ENCODE measurements at places on chromosomes 4 and X.

DNA sequence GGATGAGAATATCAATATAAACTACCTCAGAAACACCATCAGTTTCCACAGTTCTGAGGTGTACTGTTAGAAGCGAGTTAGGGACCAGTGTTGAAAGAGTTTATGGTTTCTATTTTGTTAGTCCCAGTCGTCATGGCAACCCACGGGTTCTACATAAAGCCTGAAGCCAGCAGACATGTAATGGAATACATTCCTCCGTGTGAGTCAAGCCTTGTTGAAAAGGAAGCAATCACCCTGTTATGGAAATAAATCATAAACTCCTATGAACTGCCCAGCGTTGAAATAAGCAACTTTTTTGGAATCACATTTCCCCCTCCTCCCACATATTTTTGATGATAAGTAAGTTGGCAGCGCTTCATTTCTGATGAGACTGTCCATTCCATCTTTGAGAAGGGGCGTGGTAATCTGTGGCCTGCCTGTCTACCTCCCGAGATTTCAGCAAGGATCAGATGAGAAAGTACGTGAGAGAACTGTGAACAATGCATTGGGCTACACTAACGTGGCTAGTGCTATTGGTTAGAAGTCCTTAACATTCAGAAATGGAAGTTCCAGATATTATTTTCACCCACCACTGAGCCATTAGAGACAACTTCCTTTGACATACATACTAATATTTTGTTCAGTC is 40.4 kb upstream of the PDHA1 start:
- DNase-seq, result no peak

DNA sequence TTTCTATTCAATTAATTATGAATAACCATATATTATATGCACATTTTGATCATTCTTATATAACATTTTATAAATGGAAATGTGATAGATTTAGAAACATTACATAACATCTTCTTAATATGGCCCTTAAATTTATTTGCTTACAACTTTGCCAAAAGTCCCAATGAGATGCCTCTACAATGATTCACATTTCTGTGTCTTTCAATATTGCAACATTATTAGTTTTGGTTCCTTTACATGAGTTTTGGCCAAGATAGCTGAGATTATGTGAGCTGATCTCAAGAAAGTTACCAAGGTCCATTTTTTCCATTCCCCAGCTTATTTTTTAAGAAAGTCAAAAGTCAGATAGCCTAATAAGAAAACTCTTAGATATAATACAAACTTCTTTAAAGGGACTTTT is 361.2 kb downstream of the PCDH7 start:
- DNase-seq, result no peak

DNA sequence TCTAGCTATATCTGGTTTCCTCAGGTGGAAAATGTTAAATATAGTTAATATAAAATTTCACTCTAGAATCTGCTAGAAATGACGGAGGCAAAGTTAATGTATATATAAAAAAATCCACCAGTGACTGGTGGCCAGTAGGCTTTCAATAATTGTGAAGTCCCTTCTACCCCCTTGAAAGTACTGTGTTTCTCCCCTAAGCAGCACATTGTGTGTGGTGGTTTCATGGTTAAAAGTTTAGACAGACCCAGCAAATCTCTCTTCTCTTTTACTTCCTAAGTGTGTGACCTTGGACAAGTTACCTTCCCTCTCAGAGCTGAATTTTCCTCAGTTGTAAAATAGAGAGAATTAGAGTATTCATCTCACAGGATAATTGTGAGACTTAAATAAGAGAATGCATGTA is 600 bp upstream of the HEPH start:
- DNase-seq, result no peak

DNA sequence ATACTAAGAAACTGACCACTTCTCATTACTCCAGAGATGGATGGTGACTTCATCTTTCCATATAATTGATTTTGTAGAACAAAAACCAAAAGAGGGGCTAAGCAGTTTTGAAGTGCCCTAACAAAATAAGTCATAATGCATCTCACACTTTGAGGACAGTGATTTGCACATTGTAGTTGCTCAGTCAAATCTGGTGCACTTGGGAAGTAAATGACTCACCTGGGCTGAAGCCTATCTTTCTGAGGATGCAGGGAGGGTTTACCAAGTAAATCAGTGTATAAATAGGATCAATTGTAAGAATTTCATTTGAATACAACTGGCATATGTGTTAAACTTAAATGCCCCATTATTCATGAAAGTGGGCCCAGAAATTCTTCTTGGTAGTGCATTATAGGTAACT is 134.2 kb downstream of the DCLK2 start:
- DNase-seq, result no peak

DNA sequence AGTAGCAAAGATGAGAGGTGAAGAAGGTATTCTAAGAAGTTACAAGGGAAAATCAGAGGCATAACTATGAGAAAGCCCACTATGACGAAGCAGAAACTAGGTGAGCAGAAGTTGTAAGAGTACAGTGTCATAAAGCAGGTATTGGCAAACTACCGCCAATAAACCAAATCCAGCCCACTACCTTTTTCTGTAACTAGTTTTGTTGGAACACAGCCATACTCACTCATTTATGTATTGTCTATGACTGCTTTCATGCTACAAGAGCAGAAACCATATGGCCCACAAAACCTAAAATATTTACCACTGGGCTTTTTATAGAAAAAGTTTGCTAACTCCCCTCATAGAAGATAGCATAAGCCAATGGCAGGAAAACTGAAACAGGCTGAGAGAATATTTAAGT is 31.8 kb upstream of the ZCCHC13 start:
- DNase-seq, result no peak

DNA sequence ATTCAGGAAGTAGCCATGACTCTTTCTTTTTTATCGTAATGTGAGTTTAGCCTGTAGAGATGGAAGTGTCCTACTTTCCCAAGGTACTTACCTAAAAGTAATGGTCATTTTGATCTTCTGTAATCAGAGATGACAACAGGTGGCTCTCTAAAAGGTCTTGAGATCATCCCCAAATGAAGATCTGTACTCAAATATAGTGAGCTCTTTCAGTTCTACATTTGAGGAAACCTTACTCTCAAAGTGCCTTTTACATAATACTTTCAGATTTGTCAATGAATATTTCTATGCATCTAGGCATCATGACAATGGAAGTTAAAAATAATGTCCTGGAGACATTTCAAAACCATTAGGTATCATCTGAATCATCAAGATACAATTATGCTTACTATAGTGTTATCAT is 17.2 kb upstream of the MND1 start:
- no peak for DNase-seq

DNA sequence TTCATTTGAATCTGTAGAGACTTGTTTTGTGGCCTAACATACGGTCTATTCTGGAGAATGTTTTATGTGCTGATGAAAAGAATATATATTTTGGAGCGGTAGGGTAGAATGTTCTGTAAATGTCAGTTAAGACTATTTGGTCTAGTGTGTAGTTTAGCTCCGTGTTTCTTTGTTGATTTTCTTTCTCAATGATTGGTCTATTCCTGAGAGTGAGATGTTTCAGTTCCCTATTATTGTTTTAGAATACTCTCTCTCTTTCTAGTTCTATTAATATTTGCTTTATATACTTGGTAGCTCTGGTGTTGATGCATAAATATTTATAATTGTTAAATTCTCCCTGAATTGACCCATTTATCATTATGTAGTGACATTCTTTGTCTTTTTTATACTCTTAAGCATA is 236.5 kb downstream of the GLUD2 start:
- no peak for DNase-seq

- DNase-seq, result no peak
These were observed 14.2 kb downstream of the ATOH1 start for GRCh38 chr4:93842601-93843252.

DNA sequence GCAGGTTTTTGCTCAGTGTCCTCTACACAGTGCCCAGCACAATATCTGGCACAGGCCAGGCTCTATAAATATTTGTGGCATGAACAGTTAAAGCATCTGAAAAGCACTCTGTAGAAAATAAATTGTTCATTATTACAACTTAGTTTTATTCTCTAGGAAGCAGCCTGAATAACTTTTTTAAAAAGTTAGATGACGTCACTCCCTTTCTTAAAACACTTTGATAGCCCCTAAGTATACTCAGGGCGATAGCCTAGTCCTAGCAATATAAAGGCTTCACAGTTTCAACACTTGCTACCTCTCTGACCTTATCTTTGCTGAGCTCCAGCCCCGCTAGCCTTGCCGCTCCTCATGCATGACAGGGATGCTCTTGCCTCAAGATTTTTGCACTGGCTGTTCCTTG is 80.6 kb downstream of the GPM6A start:
- DNase-seq, result no peak

All from endothelial cell of umbilical vein (primary cell).